Hippocampal formation (tissue), 2 donors: ENCODE measurements at places on chromosomes 2 and 18.

- DNase-seq: no peak
Observed at GRCh38 chr2:238119756-238120462, 18.6 kb upstream of the KLHL30 start.

- no peak for DNase-seq
Observed at GRCh38 chr2:60964651-60965498, 52.6 kb upstream of the PEX13 start.

- DNase-seq: peak; percentile 79
Observed at GRCh38 chr2:133674433-133675331, 106.4 kb upstream of the NCKAP5 start.

DNA sequence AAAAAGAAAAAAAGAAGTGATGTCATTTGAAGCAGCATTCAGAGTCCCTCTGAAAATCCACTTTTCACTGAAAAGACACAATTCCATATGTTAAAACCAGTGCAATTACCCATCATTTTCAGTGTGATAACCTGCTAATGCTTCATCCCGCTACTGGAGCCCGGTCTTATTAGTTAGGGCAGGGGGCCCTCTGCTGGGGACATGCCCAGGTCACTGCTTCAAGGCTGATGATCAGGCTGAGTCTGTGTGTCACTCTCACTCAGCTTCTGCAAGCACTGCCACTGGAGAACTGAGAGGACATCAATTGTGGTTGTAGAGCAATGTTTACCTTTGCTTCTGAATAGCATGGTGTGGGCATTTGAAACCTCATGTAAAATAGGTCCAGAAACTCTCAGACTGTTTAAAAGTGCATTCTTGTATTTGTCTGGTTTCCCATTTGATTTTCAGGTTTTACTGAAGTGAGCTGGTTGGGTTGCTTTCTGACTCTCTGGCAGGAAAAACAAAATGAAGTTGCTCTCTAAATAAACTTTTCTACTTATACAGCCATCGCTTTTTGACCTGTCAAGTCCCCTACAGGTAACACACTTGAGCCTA, 49.2 kb upstream of the NXPH2 start:
- DNase-seq: no peak

DNA sequence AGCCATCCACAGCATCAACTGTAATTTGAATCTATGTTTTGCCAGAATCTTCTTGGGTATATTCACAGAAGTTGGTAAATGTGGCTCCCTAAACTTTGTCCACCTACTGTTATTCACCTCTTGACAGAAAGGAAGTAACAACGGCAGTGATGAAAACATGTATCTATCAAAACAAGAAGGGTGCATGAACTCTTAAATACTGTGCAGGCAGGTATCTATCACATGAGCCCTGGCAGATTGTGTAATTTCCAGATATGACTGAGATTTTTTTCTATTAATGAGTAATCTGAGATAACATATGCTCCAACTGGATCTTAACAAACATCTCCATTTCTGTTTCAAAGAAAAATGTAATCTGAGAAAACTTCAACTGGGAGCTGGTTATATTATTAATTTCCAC, 36.6 kb downstream of the SFT2D3 start:
- no peak for DNase-seq

DNA sequence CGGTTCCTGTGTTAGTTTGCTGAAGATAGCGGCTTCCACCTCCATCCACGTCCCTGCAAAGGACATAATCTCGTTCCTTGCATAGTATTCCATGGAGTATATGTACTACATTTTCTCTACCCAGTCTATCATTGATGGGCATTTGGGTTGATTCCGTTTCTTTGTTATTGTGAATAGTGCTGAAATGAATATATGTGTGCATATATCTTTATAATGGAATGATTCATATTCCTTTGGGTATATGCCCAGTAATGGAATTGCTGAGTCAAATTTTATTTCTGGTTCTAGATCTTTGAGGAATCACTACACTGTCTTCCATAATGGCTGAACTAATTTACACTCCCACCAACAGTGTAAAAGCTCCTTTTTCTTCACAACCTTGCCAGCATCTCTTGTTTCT, 255.4 kb upstream of the CDH2 start:
- no peak for DNase-seq

DNA sequence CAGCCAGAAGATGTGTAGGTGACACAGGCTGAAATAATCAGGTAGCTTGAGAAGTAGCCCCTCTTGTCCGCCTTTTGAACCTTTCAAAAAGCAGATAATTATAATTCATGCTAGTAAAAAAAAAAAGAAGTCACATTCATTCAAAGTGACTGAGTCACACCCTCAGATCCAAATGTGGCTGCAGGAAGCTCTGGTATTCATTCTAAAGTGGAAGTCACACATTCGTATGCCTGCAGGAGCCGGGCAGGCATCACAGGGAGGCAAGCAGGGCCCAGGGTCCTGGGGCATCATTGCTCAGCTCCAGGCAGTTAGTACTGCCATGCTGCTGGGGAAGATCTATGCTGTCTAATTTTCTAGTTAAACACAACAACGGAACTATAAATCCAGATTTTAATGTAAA, 21.7 kb upstream of the RAB11FIP5 start:
- DNase-seq: no peak

GRCh38 chr2:45649858-45650811, 1.3 kb upstream of the PRKCE start:
- DNase-seq: peak; percentile 58

DNA sequence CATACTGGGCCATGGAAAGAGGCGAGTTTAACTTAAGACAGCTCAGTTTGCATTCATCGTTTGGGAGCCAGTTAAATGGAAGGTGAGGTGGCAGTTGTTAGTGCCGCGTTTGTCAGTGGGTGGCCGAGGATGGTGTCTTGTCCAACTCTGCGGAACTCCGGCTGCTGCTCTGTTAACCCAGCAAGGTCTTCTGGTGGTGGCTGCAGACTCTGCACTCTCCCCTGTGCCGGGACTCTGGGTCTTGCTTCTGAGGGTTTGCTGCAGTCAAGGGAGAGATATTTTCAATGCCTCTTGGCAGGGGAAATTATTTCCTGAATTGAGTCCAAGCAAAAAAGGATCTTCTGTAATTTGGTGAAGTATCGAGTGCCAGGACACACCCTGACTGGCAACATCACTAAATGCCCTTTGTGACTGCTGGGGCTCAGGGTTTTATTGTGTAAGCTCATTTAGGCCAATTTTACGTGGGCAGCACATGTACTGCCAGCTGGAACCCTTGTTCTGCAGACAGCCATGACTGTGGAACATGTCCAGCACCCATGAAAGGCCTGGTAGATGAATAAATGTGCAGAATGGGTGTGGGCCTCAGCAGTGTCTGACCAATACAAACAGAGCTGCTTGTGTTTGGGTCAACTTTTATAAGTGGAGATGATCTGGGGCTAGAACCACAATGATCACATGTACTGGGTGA, 58.1 kb downstream of the IL1R2 start:
- DNase-seq: peak; percentile 35

DNA sequence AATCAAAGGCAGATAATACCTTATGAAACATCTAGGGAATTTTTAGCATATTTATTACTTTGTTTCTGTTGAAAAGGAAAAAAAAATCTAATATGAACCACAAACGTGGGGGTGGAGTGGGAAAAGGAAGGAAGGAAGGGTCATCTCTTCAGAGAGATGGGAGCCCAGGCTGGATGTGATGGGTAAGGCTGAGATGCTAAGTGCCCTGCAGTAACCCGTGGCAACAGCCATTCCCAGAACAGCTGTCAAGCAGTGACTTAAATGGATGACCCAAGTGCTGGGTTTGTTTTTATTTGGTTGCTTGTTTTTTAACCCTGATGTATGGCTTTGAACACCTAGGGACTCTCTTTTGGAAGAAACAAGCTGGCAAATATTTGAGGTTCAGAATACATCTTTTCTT, 50.7 kb upstream of the KLF7 start:
- DNase-seq: no peak

DNA sequence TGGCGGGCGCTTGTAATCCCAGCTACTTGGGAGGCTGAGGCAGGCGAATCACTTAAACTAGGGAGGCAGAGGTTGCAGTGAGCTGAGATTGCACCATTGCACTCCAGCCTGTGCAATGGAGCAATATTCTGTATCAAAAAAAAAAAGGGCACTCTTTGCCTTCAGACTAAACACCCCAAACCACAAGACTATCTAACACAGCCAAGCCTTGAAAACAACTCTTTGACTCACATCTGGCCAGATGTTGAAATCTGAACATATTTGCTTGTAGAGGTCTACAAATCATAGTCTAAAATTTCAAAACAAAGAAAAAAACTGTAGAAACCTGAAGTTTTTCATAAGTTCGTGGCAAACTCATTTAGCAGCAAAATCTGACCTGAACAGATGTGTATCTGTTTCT, 94.9 kb downstream of the FAM161A start:
- DNase-seq: no peak

DNA sequence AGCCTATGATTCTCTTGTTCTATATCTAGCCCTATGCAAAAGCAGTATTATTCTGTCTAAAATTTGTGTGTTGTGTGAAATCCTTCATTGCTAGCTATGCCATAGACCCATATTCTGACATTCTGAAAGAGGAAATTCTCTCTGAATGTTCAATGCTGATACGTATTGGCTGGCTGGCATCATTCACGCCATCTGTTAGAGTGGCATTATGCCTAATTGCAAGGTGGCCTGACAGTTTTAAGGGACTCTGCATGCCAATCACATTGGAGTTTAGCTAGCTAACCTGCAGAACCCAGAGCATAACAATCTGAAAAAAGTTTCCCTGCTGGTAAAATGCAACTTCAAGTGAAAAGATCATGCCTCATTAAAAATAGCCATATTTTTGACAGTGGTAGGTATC, 316.0 kb downstream of the SOX11 start:
- no peak for DNase-seq

DNA sequence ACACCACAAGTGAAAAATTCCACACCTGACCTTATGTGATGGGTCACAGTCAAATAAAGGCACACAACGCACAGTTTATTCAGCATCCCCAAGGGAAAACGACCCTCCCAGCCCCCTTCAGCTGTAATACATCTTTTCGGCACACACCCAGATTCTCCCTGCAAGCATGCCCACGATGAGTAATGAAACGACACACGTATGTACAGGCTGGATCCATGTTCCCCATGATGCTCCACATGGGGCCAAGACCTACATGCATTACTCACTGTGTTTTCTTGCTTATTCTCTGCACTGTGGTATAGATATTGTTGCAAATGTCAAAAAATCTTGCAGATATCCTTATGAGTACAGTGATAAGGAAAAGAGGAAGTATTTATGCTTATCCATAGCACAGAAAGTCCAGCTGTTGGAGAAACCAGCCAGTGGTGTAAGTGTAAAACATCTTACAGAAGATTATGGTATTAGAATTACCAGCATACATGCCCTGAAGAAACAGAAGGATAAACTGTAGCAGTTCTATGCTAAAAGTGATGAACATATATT, 32.5 kb upstream of the SGPP2 start:
- no peak for DNase-seq

GRCh38 chr2:192206399-192206798, 11.7 kb upstream of the TMEFF2 start:
- no peak for DNase-seq

DNA sequence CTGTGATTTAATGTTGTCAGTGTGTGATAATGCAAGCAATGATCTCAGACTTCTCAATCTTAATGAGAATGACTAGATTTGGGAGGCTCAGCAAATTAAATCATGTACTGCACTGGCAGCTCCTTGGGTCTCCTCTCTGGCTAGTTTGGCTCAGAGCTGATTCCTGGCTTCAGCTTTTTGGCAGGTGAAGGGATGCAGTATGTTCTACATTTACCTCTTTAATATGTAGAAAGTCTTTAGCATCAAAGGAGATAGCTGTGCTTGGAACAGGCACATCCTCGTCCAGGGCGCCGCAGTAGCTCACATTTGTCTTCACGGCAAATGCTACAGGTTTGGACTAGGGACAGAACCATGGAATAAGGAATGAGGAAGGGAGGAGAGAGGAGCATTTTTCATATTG, 52.4 kb upstream of the ARL5A start:
- DNase-seq: no peak

DNA sequence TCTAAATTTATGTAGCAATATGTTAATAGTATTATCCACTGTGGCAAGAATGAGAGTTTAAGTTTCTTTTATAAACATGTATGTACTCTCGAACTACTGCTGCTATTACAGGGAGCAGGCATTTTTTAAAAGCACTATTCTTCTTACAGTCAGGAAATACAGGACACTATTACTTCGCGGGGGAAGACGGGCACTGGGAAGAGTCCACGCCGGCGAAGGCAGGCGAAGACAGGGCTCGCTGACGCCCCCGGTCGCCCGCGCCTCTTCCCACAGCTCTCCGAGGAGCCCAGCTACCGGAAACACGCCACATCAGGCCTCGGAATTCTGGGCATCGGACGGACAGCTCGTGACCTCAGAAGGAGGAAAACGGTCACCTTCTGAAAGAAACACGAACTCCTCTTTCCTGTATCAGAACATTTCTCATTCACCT, 90.2 kb downstream of the FAM161A start:
- DNase-seq: peak; percentile 81

DNA sequence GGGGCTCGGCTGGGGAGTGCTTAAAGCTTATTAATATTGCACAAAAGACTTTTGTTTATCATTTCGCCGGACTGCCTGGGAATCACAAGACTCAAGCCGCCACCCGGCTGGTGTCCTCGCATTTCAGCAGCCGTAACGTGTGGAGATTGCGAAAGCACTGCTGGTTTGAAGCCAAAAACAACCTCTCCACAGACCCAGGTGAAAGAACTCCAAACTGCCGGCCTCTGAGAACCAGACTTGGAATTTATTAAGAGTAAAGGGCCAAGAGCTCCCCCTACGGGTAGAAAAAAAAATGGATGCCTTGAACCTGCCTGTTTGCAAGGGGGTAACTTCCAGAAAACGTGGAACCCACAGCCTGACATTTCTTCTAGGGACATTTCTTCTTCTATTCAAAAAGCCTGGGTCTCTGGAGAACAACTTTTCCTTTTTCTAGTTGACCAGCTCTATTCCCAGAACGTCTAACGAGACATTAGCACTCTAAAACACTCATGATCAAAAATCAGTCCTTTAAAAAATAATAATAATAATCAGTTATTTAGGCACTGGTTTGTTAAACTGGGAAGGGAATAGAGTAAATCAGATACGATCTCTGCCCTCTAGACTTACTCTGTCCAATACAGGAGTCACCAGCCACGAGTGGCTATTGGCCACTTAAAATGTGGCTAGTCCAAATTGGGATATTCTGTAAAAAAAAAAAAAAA, 216.3 kb downstream of the C1D start:
- DNase-seq: peak; percentile 21

GRCh38 chr2:145744541-145745386, 1224.8 kb upstream of the ZEB2 start:
- no peak for DNase-seq

- no peak for DNase-seq
Observed at GRCh38 chr2:100422320-100423055, 5.0 kb upstream of the CHST10 start.

- no peak for DNase-seq
Observed at GRCh38 chr2:219245899-219246230, 586 bp downstream of the STK16 start.

- no peak for DNase-seq
Observed at GRCh38 chr2:98191883-98192282, 104.9 kb downstream of the VWA3B start.

DNA sequence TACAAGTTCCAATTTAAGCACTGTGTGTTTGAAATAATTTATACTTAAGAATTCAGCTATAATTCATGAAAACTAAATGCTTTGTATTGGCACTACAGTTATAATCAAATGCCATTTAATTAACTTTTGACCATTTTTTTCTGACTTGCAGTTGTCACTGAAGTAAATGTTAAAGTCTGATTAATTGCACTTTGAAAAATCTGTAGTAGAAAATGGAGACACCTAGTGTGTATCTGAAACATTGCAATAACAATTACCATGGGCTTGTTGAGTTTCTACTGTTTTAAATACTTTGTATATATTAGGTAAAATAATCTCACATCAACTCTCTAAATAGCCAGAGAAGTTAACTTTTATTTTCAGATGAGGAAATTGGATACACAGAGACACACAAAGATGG, 458.6 kb upstream of the FSIP2 start:
- DNase-seq: peak; percentile 4
